GM23338 (cell line): ENCODE measurements at places on chromosomes 5 and 9. TPM values are rescaled to one million over a fixed set of nuclear protein-coding genes. Genes with fewer than 3 reads are reported as not detected.

DOLK gene
- polyA plus RNA-seq: 9.8 and 10.3 TPM in 2 replicates

SMIM33 gene
- polyA plus RNA-seq: not detected in 2 replicates

DNA sequence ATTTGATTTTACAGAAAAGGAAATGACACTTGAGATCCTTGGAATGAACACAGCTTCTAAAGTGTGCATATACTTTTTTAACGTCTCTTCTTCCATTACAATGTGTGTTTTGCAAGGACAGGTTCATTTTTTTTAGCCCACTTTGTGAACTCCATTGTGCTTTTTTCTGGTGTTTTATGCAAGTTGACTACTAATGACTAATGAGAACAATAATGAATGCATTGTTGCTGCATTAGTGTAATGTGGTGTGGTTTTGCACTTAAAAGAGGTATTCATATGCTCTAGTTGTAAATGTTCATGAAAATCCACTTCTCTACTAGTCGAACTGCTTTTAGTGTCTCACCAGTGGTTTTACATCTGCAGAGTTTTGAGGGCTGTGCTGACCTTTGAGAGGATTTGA lies 93.6 kb downstream of the UHRF2 start:
- DNase-seq: no peak

DNA sequence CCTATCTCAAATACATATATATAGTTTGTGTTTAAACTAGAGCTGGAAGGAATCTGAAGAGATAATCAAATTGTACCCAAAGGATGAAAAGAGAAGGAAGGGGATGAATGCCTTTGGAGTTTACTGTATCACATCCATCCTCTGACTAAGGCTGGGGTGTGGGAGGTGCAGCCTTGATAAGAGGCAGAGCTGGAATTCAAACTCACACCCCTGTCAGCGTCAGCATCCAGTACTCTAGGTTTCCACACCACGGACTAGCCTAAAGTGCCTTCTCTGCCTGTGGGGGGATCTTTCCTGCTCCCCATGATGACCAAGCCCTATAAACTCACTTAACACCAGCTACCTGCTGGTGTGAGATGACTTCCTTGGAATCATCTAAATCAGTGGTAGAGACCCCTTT lies 48.1 kb downstream of the EPB41L4B start:
- DNase-seq: no peak

FOXD4 gene
- polyA plus RNA-seq: not detected in 2 replicates

CMYA5 gene
- 0.42 and 0.45 TPM in 2 replicates for polyA plus RNA-seq

SH3PXD2B gene
- polyA plus RNA-seq: 40.2 and 48.0 TPM in 2 replicates

GRCh38 chr9:133701981-133702797 lies 36.0 kb downstream of the SARDH start:
- DNase-seq: no peak

CDC20B gene
- polyA plus RNA-seq: not detected in 2 replicates

DNA sequence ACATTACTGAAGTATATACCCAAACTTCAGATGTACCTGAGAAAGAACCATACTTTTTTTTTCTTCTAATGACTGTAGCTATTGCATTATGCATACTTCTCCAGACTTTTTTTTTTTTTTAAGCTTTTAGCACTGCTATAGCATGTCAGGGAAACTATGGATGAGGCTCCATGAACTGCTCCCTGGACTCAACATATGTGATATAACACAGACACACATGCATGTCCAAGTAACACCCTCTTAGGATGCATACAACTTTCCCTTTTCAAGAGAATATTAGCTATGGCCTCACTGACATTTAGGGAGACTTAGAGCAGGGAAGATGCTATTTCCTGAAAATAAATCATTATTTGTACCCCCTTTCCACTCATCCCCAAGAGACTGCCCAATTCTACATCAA lies 499 bp upstream of the ASPN start:
- DNase-seq: no peak

GRCh38 chr9:132239999-132240840 lies 78.4 kb downstream of the NTNG2 start:
- peak; percentile 54 for DNase-seq

EPB41L4A gene
- 5.7 and 6.1 TPM in 2 replicates for polyA plus RNA-seq

GRCh38 chr9:92406477-92406876 lies 2.1 kb upstream of the OGN start:
- no peak for DNase-seq

- no peak for DNase-seq
These were observed 6.6 kb upstream of the NFIB start for GRCh38 chr9:14320271-14321181.

DNA sequence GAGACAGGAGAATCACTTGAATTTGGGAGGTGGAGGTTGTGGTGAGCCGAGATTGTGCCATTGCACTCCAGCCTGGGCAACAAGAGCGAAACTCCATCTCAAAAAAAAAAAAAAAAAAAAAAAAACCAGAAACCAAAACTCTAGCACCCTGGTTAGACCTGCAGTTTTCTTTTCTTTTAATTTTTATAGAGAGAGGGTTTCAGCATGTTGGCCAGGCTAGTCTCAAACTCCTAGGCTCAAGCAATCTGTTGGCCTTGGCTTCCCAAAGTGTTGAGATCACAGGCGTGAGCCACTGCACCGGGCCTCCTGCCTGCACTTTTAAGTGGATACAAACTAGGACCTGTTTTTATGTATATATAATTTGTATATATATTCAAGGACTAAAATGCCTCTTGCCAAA lies 12.9 kb upstream of the MTMR12 start:
- DNase-seq: no peak

GRCh38 chr5:7850395-7851239 lies at the start of gene CFAP90:
Gene CFAP90 (minus strand): TSS chr5:7851133. CDS start chr5:7851021, 112 bp downstream.
- peak; percentile 96 for DNase-seq

DNA sequence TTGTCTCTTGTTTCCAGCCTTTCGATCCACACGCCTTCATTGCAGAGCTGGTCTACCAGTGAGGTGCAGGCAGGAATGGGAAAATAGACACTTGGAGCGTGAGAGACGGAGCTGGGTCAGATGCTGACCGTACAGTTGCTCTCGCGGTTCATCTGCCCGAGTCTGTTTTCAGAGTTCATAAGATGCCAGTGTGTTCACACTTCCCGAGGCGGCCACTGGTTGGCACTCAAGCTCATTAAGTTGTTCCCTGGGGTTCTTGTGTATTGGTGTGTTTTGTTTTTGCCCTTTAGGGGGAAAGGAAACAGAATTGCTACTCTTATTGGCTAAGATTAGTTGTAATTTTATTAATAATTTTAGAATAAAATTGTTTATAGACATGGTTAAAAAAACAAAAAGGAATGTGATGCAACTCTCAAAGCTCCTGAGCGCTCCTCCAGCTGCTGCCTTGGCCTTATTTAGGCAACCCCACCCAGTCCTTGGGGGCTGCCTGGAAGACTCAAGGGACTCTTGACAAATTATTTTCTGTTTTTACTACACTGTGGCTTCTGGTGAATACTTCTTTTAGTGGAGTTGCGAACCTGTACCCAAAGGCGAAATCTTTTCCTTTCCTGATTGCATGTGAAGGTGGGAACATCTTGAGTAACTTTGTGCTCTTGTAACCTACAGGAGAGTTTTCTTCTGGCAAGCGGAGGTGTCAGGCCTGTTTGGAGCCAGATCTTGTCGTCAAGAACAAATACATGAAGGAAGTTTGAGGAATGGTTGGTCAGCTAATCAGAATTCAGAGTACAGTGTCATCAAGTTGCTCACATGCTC lies 146.1 kb downstream of the MAST4 start:
- peak; percentile 49 for DNase-seq

GRCh38 chr9:123948286-123948685 lies 18.4 kb upstream of the DENND1A start:
- DNase-seq: no peak

TPM2 gene
- polyA plus RNA-seq: 488 and 540 TPM in 2 replicates
